ENCODE measurements at places on chromosomes 2 and 18. TPM values are rescaled to one million over a fixed set of nuclear protein-coding genes. Genes with fewer than 3 reads are reported as not detected.

DNA sequence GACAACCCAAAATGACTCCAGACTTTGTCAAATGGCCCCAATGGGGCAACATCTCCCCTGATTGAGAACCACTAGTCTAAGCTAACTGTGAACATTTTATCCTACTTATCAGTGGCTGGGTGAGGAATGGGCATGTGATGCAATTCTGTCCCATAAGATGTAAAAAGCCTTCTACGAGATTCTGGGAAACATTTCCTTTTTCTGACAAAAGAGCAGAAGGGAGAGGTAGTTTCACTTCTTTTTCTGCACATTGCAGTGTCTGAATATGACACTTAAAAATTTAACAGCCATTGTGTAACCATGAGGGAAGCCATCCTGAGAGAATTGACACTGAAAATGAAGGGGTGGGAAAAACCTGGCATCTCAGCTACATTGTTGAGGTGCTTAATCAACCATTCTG lies 17.3 kb upstream of the MARCHF4 start:
- DNase-seq: no peak

Gene NEB
- 1.3 TPM for total RNA-seq

- DNase-seq: peak; percentile 37
These were observed 11.4 kb downstream of the SNED1 start for GRCh38 chr2:241009601-241010530.

Gene RAB6C
- total RNA-seq: not detected

- DNase-seq: no peak
These were observed 33.1 kb downstream of the XIRP2 start for GRCh38 chr2:166921261-166921896.

Gene MLPH
- 0.47 TPM for total RNA-seq

Gene MROH2A
- total RNA-seq: not detected

GRCh38 chr2:217451666-217452065 lies 551.1 kb downstream of the TNS1 start:
- DNase-seq: no peak

DNA sequence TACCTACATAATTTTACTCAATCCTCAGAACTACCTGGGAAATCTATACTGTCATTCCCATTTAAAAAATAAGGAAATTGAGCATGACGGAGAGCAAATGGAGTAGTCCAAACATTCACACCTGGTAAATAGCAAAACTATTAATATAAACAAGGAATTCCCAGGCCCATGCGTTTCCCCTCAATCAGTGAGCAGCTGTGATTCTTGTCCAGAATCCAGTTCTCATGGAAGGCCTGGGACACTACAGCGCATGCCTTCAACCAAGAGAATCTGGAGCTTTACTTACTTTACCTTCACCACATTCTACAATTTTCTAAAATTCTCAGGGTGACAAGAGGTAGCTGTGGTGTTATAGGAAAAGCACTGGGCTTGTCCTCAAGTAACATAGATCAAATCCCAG lies 259.0 kb downstream of the LRATD1 start:
- no peak for DNase-seq
